ENCODE measurements at places on chromosomes 7 and 10.

- DNase-seq = no peak
These were observed 55.6 kb downstream of the SLC16A9 start for GRCh38 chr10:59654007-59654406.

- DNase-seq = no peak
These were observed 571.2 kb downstream of the PTPRN2 start for GRCh38 chr7:158016180-158017097.

DNA sequence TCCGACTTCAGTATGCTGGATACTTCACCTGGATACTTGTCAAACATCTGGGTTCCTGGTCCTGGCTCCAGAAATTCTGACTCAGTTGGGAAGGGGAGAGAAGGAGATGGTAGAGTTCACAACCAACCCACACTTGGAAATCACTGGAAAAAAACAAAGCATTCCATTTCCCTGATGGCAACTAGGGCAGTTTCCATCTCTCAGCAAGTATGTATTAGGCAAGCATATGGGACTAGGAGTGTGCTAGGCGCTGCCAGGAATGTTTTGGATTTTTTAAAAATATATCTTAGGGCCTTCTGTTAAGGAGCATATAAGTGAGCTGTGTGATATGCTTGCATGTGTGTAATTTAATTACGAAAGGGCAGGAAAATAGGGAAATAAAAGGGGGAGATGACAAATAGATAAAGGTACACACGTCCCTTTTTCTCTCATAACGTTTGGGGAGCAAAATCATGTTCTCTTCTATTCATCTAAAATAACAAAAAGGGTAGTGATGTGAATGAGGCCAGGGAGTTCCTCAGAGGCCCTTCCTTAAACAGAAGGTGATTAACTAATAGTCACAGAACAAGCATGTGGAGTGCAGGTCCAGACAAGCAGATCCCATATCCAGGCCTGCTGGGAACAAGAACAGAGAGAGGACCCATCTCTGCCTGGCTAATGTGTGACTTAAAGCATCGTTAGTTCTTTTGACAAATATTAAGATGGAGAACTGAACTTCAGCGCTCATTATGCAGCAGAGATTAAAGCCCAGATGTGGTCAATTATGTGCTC lies 64.5 kb upstream of the NFE2L3 start:
- no peak for DNase-seq

DNA sequence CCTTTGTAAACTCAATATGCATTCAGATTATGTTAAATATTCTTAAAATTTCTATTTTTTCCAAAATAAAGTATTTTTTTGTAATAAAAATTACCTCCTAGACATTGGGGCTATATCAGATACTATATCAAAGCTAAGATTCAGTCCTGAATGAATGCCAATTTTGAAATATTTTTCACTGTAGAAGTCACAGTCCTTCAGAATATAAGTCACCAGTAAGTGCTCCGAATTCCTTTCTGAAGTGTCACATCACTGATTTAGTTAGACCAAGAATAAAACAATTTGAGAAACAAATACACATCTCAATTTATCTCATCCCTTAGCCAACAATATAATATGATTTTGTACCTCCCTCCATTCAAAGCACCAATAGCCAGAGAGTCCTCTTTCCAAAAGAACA lies 33.9 kb upstream of the GSAP start:
- no peak for DNase-seq

DNA sequence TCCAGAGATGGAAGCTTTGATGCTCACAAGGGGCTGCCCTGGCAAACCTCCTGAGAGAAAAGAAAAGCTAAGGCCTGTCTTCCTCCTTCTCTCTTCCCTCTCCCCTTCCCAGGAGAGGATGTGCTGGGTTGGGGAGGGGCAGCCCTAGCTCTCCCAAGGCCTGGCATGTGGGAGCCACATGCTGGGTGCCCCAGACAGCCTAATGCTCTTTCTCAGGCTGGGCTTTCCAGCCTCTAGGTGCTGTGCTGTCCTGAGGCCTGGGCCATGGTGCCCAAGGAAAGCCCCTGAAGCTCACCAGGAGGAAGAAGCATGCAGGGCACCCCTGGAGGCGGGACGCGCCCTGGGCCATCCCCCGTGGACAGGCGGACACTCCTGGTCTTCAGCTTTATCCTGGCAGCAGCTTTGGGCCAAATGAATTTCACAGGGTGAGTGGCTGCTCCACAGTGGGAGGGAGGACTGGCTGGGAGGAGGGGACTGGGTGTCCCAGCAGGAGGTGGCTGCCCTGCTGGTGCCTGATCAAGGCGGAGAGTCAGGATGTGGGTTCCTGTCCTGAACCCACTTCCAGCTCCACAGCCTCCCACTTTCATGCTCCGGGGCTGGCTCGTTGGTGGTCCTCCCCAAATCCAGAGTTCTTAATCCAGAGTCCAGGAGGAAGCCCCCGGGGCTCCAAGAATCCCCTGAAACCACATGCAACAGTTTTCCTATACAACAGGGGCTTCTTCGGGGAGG lies 1.7 kb downstream of the CPA5 start:
- DNase-seq = no peak

DNA sequence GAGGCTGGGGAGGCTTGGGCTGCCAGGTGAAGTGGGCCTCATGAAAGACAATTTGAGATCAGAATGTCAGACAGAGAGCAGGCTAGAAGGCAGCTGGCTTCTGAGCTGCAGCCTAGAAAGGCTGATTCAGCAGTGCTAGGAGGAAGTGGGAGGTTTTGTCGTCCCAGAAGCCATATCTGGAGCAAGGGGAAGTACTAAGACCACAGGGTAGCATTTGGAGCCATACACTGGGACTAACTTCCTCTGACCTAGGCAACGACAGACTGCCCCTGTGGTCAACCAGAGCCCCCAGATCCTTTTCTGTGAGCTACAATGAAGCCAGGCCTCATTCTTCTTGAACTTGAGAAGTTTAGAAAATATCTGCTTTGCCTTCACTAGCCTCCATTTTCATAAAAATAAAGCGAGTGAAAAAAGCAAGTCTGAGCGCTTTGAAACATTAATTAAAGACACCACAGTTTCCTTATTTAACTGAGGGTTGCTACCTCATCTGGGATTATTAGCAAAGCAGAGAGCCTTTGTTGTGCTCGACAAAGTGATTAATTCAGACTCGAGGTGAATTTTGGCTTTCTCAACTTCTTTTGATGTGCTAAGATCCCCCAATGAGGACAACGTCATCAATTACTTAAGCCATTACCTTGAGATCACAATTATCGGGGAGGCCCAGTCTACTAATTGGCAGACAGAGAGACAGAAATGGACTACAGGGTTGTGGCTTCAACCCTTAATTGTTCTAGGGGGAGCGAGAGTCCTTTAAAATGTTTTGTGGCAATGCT lies 26.6 kb downstream of the TBXAS1 start:
- DNase-seq = no peak

GRCh38 chr7:375901-376305 lies 85.9 kb downstream of the FOXL3 start:
- no peak for DNase-seq

DNA sequence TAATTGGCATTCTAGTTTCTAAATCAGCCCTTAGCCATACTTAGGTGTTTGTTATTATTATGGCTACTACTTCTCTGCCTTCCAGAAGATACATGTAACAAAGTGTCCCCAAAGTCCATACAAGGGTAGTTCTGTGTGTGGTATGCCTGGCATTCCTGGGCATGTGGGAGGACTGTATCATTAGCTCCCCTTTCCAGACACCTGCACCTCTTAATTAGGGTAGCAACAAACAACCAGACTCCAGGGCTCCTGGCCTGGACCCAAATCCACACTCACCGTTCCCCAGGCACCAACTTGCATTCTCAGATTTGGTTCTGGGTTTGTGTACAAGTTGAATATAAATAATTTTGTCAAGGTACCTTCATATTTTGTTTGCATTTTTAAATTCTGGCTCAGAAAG lies 15.5 kb upstream of the CALD1 start:
- no peak for DNase-seq

DNA sequence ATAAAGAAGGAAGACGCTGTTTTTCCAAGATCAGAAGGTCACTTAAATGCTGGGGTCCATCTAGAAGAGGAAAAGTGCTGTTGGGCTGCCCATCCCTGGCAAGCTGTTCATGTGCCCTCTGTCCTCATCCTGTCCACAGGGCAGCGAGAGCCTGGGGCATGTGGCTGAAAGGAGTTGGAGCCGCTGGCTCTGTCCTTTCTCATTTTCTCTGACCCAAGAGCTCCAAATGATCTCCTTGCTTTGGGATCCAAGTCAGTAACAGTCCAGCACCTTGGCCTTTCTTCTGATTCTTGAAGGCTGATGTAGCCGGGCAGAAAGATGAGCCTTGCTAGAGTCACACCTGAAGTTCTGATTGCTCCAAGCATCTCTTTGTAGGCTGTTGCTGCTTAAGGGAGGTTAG lies 44.4 kb downstream of the SPDYE5 start:
- DNase-seq = no peak

GRCh38 chr10:50596897-50597296 lies 26.9 kb downstream of the SGMS1 start:
- DNase-seq = no peak

DNA sequence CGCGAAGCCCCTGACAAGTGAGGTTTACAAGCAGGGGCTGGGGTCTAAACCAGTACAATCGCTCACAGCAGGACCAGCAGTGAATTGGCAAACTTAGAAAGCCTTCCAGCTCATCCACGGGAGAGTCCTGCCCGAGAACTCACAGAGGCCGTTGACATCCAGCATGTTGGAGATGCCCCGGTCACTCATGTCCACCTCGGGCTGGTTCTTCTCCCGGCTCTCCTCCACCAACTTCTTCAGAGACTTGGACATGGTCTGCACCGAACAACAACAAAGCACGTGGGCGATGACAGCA lies 447 bp downstream of the RSU1 start:
- no peak for DNase-seq

DNA sequence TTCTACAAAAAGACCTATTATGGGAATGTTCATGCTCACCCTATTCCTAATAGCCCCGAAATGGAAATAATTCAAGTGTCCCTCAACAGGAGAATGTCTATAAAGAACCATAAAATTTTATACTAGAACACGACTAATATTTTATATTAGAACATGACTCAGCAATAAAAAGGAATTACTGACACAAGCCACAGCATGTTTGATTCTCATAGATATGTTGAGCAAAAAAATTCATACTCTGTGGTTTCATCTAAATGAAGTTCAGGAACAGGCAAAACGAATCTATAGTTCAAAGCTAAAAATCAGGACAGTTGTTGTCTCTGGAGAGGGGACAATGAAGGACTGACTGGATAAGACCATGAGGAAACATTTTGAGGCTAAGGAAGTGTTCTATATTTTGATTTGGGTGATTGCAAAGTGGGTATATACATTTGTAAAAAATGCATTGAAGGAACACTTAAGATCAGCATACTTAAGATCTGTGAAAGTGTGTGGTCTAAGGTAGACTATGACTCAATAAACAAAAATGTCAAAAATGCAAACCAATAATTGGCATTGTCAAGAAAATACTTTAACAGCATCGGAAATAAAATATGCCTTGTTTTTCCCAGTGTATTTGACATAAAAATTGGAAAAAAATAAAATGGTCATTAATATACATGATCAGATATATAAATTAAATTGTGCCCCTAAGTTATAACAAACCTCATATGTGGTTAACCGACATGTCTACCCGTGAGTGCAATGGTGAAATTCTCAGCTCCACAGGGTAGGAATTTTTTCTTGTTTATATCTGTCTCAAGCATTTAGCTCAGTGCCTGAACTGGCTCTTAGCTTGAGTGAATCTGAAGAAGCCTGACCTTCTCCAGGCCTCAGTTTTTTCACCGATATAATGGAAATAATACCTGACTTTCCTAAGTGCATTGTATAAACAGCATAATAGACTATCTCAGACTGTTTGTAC lies 124.9 kb upstream of the CTTNBP2 start:
- no peak for DNase-seq

DNA sequence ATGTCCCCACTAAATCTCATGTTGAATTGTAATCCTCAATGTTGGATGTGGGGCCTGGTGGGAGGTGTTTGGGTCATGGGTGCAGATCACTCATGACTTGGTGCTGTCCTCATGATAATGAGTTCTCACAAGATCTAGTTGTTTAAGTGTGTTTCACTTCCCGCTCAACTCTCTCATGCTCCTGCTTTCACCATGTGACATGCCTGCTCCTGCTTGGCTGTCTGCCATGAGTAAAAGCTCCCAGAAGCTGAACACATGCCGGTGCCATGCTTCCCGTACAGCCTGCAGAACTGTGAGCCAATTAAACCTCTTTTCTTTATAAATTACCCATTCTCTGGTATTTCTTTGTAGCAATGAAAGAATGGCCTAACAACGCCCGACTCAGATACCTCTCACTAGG lies 6.2 kb upstream of the PSTK start:
- no peak for DNase-seq

- no peak for DNase-seq
These were observed 108.0 kb downstream of the BTAF1 start for GRCh38 chr10:92031580-92031979.

DNA sequence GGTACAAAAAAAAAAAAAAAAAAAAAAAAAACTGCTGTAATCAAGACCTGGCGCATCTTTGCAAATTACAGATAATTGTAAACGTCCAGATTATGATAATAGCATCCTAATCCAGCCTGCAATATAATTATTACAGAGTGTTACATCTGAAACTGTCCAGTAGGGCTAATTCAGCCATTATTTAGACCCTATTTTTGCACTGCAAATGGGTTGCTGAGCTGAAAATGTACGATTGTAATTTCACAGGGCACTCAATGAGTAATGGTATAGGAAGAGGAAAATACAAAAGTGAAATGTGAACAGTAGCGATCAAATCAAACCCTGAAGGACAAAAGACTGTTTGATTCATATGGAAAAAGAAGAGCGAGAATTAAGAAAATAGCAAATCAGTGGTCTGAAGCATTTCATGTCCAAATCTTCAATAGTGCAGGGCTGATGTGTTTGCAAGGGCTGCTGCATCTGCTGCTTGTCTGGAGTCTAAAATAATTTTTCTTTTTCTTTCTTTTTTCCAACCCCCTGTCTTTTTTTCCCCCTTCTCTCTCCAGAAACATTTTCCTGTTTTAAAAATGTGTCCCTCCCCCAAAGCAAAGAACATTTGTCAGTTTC lies 8.9 kb downstream of the DLX6 start:
- no peak for DNase-seq

GRCh38 chr7:45691155-45691656 lies 117.0 kb downstream of the ADCY1 start:
- DNase-seq = no peak

DNA sequence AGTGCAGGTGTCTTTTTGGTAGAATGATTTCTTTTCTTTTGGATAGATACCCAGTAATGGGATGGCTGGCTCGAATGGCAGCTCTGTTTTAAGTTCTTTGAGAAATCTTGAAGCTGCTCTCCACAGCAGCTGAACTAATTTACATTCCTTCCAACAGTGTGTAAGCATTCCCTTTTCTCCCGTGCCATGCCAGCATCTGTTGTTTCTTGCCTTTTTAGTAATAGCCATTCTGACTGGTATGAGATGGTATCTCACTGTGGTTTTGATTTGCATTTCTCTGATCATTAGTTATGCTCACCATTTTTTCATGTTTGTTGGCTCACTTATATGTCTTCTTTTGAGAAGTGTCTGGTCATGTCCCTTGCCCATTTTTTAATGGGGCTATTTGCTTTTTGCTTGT lies 486.3 kb downstream of the GALNT17 start:
- DNase-seq = no peak

Data from iPS-NIHi11 (cell line).